ENCODE measurements at places on chromosomes 7 and 10. TPM values are rescaled to one million over a fixed set of nuclear protein-coding genes. Genes with fewer than 3 reads are reported as not detected.

Gene LRRD1
- total RNA-seq = 0.50 TPM

Gene AUTS2
- 122 TPM for total RNA-seq

Gene PUS7
- 15.5 TPM for total RNA-seq

Gene SUFU
- total RNA-seq = 32.4 TPM

Gene CCDC3
- total RNA-seq = 5.4 TPM

Gene PRSS58
- total RNA-seq = not detected

Gene OGDHL
- 10.4 TPM for total RNA-seq

Gene SORCS1
- 1.1 TPM for total RNA-seq

Gene ELFN1
- 11.4 TPM for total RNA-seq

Gene HYAL4
- not detected for total RNA-seq

Gene PTF1A
- total RNA-seq = not detected

Gene MRPS17
- 17.2 TPM for total RNA-seq

Gene THSD7A
- total RNA-seq = 9.5 TPM

Gene PNLIPRP3
- total RNA-seq = not detected

Gene USP54
- 26.7 TPM for total RNA-seq

Gene A1CF
- total RNA-seq = 0.07 TPM

Gene JAKMIP3
- 1.3 TPM for total RNA-seq

Gene FAM25C
- not detected for total RNA-seq

Gene SOSTDC1
- 13.6 TPM for total RNA-seq

Gene GNAI1
- total RNA-seq = 61.1 TPM

Gene SLC26A5
- total RNA-seq = not detected

Gene ZNF25
- total RNA-seq = 12.7 TPM

Gene TYW1B
- 5.3 TPM for total RNA-seq

Gene UNCX
- total RNA-seq = not detected

Gene ABCB4
- total RNA-seq = 2.3 TPM

Gene CLRN3
- total RNA-seq = not detected

Gene SEC24C
- total RNA-seq = 77.6 TPM

Gene STK31
- total RNA-seq = 0.94 TPM

Gene DPP6
- total RNA-seq = 0.18 TPM

Gene TMEM106B
- total RNA-seq = 81.3 TPM

Gene PDCD4
- total RNA-seq = 142 TPM

Gene IDI2
- not detected for total RNA-seq

Gene CCL24
- not detected for total RNA-seq

Gene HOXA9
- total RNA-seq = 13.2 TPM

Gene SH2B2
- total RNA-seq = 7.9 TPM

Gene C10orf62
- total RNA-seq = not detected

Gene PDE6C
- total RNA-seq = not detected

Gene MSS51
- total RNA-seq = 4.9 TPM

Gene MINDY4
- total RNA-seq = 11.6 TPM

Gene FAM200A
- 8.0 TPM for total RNA-seq

Gene MGMT
- 36.3 TPM for total RNA-seq

Gene ANKRD30A
- total RNA-seq = not detected

Gene HABP2
- total RNA-seq = not detected

Gene OR2A42
- total RNA-seq = 0.50 TPM

Gene ASL
- total RNA-seq = 11.3 TPM

Gene TMEM130
- total RNA-seq = 12.5 TPM

Gene PGAM1
- 197 TPM for total RNA-seq

Gene ATAD1
- 54.3 TPM for total RNA-seq

Gene NUTM2B
- 1.0 TPM for total RNA-seq

Gene FAM25G
- not detected for total RNA-seq

Gene ASIC3
- total RNA-seq = 7.9 TPM

Gene CALML3
- total RNA-seq = 0.07 TPM

Data from mesothelial cell of epicardium (in vitro differentiated cells).